ENCODE measurements at places on chromosomes 1 and 21.

GRCh38 chr21:28817871-28818270 lies 174.8 kb downstream of the LTN1 start:
- DNase-seq, result no peak

DNA sequence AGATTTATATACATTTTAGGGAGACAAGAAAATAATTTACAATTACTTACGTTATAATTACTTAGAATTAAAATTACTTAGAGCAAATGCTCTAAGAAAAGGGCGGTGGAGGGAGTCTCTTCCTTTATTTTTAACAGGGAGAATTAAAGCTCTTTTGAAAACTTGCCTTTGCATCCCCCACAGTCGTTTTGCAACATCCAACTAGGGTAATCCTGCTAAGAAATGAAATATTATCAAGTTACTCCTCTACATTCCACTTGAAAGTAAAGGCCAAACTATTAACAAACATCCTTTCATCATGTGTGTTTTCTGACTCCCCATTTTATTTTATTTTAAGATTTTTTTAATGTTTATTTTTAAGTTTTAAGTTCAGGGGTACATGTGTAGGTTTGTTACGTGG lies 1358.5 kb downstream of the NCAM2 start:
- no peak for DNase-seq

DNA sequence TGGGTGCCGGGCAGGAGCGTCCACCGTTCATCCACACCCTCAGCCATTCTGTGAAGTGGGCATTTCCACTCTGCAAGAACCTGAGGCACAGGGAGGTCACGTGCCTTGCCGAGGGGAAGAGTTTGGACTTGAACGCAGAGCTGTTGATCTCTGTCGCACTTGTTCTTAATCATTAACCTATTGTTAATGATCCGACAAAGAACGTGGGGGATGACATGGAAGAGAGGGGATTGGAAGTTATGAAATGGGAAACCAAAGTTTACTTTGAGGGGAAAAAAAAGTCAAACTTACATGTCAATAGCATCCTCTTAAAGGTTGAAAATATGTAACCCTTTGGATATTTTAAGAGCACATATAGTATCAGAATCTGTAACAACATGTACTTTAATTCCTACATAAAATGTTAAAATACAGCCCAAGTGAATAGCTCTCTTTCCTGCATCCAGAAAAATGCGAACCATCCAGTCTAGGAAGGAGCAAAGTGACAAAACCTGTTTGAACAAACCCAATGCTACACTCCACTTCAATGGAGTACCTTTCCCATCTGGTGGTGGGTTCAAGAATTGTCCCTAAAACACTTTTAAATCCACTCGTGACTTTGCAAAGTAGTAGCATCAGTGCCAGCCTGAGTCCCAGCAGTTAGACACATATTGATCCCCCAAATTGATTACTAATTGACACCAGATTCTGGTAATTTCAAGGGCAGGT lies 75.5 kb downstream of the SETD4 start:
- DNase-seq, result no peak

- no peak for DNase-seq
These were observed 242.1 kb downstream of the OMA1 start for GRCh38 chr1:58304346-58304975.

GRCh38 chr21:44574457-44575306 lies 1.2 kb downstream of the KRTAP10-4 start:
- no peak for DNase-seq

DNA sequence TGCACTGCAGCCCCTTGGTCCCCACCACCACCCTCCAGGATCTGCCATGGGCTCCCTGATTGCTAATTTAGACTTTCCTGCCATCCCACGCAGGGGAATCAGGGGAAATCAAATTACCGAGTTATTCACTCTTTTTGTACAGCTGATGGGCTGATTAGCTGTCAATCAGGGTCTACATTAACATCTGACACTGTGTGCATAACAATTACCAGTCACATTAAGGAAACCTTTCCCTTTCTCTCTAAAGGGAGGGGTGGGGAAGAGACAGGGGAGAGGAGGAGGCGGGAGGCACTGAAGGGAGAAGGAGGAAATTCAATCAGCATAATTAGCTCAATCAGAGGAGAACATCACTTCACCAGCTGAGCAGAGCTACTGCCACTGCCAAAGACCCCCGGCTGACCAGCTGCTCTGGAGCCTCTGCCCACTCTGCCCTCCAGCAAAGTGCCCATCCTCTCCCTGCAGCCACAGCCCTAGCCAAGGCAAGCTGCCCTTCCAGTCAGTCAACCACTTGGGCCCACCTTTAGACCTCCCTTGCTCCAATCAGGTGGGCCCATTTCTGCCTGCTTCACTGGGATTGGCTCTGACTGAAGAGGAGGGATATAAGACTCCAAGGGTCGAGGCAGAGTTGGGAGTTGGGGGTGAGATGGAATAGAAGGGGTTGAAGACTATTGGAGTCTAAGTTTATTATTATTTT lies 199.3 kb upstream of the ZC3H12A start:
- DNase-seq, result no peak

GRCh38 chr1:150582371-150582770 lies 3.0 kb upstream of the MCL1 start:
- DNase-seq, result no peak

- peak; percentile 67 for DNase-seq
These were observed 126.4 kb downstream of the FAM78B start for GRCh38 chr1:166040202-166040997.

- no peak for DNase-seq
These were observed 120.9 kb upstream of the COL6A1 start for GRCh38 chr21:45860493-45861155.

- DNase-seq, result no peak
These were observed 15.8 kb downstream of the GADD45A start for GRCh38 chr1:67700692-67701410.

- no peak for DNase-seq
These were observed 3.1 kb upstream of the HMGCS2 start for GRCh38 chr1:119771770-119772169.

GRCh38 chr1:1340185-1340584 lies 9.0 kb downstream of the DVL1 start:
- no peak for DNase-seq

GRCh38 chr1:150126811-150127210 lies 22.9 kb upstream of the PLEKHO1 start:
- no peak for DNase-seq

- no peak for DNase-seq
These were observed 56.5 kb downstream of the FNBP1L start for GRCh38 chr1:93504247-93505033.

DNA sequence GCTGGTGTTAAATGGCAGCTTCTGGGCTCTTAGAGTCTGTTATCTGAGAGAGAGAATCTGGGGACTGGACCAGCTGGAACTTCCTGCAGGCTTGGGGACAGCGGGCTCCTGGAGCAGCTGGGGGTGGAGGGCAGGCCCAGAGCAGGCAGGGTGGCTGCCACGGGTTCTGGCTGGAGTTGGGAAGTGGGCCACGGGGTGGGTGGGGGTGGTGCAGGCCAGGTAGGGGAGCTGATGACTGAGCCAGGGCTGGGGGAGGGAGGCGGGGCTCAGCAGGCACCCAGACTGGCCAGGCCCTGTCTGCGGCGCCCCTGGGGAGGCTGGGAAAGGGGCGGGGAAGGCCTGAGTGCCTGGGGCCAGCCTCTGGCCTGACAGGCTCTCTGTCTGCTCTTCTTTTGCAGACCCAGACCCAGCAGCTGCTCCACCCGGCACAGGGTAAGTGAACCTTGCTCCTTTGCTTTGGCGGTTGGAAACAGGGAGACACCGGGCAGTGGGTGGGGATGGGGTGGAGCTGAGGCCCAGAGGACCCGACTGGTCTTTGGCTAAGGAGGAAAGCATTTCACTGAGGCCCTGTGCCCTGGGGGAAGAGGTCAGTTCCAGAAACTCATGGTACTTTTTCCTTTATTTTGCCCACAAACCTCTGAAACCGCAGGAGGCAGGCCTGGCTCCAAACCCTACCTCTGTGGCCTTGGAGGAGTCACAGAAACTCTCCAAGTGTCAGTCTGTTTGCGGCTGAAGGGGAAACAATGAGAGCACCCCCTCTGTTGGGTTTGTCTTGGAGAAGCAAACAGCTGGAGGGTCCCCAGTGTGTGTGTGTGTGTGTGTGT lies 48.8 kb downstream of the ARHGEF10L start:
- no peak for DNase-seq

DNA sequence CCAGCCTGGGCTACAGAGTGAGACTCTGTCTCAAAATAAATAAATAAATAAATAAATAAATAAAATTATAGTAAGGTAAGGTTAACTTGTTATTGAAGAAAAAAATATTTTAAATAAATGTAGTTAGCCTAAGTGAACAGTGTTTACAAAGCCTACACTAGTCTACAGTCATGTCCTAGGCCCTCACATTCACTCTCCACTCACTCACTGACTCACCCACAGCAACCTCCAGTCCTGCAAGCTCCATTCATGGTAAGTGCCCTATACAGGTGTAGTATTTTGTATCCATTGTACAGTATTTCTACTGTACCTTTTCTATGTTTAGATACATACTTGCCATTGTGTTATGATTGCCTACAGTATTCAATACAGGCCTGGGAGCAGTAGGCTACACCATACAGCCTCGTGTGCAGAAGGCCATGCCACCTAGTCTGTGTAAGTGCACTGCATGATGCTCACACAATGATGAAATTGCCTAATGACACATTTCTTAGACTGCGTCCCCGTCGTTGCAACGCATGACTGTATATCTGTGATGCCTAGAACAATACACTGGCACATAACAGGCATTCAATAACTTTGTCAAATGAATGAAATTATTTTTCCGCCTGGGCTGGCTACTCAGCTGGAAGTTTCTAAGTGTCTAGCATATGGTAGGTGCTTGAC lies 14.8 kb downstream of the KCNN3 start:
- DNase-seq, result no peak

DNA sequence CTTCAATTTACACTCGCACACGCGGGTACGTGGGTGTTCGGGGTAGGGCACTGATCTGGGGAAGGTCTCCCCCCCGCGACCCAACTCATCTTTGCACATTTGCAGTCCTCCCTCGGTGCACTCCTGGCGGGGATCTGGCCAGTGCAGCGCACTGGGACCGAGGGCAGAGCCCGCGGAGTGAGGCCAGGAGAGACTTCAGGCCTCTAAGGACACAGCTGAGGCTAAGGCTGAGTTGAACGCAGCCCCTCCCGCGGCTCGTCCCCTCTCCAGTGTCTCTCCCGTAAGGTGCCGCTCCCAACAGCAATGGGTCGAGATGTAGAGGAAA lies 936 bp upstream of the NCAM2 start:
- no peak for DNase-seq

DNA sequence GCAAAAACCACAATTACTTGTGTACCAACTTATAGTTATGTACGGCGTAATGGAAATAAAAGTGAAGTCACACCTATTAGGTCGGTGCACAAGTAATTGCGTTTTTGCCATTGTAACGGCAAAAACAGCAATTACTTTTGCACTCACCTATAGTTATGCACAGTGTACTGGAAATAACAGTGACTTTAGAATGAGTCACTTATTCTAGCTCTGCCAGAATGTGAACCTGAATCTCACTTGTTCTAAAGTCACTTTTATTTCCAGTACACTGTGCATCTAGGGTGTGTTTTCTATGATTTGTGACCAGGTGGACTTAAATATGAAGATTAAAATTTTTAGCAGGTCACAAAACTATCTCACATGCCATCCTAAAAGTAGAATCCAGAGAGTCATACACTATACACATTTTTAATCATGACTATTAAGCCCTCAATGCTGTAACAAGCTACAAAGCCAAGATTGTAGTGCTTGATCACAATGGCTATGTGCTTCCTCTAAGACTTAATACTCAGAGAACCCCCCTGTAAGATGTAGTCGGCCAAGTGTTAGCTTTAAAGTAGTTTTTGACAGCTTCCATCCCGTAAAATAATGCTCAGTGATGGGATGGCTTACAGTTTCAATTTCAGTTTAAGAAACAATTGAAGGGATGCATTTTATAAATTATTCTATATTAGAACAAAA lies 218.8 kb downstream of the NEGR1 start:
- DNase-seq, result no peak

DNA sequence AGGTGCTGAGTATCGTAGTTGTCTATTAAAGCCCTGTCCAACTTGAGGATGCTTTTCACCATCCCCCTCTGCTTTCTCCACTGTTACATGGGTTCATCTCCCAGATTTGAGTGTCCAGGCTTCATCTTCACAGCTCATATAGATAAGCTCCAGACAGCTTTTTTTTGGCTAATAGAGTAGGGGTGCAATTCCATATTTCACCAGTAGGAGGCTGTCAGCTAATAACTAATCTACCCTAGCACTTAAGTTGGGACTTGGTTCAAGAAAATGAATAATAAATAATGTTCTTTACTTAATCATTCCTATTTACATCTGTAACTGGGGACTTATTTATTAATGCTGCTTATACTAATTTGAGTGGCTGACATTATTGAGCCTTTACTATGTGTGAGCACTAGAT lies 124.5 kb downstream of the IGSF21 start:
- no peak for DNase-seq

GRCh38 chr1:4616831-4617465 lies 37.5 kb upstream of the AJAP1 start:
- no peak for DNase-seq

- DNase-seq, result no peak
These were observed 235.2 kb upstream of the RAB4A start for GRCh38 chr1:229035748-229036082.

DNA sequence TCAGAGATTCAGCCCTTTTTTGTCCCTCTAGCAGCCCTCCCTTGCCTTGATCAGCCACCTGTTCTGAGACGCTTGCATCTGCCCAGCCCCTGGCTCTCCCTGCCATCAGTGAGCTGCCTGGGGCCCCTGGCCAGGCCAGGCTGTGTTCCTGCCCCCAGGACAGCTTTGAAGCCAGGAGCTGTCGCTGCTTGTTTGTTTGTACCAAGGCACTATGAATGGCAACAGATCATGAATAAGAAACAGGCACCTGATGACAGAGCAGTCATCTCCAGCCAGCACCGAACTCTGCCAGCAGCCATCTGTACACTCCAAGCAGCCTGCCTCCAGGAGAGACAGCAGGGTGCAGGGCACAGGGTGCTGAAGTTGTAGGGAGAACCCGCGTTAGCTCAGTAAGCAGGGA lies 8.1 kb upstream of the VWA5B1 start:
- DNase-seq, result no peak

DNA sequence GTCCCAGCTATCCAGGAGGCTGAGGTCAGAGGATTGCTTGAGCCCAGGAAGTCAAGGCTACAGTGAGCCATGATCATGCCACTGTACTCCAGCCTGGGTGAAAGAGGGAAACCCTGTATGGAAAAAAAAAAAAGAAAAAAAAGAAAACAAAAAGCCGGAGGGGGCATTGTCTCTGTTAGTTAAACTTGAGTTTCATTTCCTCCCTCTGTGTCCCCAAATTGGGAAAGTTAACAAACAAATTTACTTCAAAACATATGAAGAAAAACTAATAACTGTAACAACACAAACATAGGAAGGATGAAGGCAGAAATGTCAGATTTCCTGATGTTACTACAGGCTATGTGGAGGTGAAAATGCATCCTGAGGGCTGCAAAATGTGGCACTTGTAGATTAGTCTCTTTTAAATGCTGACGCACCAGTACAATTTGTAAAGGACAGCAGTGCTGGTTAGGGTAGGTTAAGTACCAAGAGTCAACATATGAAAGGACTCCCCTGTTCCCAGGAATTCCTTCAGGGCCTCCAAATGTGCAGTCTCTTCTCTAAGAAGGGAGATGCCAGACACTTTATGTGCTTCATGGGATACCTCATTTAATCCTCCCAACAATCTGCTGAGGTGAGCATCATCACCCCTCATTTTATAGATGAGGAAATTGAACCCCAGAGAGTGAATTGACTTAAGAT lies 52.9 kb downstream of the DEGS1 start:
- no peak for DNase-seq

- DNase-seq, result no peak
These were observed 185.0 kb downstream of the MATN1 start for GRCh38 chr1:30538226-30538992.

All from NCI-H187 (cell line).